ENCODE measurements at places on chromosomes 12 and 14.

GRCh38 chr14:36939265-36939664 is 233.1 kb downstream of the SLC25A21 start:
- no peaks in the 10 kb centered on the region for H3K36me3 ChIP-seq
- no peak overlapping the region for H3K27ac ChIP-seq
- DNase-seq: no peak

DNA sequence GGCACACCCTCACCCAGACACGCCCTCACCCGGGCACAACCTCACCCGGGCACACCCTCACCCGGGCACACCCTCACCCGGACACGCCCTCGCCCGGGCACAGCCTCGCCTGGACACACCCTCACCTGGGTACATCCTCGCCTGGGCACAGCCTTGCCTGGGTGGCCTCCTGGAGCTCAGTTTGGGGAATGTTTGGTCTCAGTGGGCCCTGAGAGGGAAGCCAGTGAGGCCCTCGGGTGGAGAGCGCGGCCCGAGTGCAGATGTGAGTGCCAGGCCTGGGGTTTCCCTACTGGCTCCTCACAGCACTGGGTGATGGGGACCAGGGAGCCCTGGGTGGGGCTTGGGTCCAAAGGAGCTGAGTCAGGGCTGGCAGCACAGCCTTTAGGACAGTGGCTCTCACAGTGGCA is 23.8 kb downstream of the GALNT9 start:
- DNase-seq: no peak
- H3K27me3 ChIP-seq: no peaks in the 10 kb centered on the region
- no peaks in the 10 kb centered on the region for H3K36me3 ChIP-seq
- H3K4me1 ChIP-seq: 0 out of 2 replicates have a peak, but pooled peaks cover 3% of the 10 kb centered on the region
- H3K27ac ChIP-seq: no peak overlapping the region

DNA sequence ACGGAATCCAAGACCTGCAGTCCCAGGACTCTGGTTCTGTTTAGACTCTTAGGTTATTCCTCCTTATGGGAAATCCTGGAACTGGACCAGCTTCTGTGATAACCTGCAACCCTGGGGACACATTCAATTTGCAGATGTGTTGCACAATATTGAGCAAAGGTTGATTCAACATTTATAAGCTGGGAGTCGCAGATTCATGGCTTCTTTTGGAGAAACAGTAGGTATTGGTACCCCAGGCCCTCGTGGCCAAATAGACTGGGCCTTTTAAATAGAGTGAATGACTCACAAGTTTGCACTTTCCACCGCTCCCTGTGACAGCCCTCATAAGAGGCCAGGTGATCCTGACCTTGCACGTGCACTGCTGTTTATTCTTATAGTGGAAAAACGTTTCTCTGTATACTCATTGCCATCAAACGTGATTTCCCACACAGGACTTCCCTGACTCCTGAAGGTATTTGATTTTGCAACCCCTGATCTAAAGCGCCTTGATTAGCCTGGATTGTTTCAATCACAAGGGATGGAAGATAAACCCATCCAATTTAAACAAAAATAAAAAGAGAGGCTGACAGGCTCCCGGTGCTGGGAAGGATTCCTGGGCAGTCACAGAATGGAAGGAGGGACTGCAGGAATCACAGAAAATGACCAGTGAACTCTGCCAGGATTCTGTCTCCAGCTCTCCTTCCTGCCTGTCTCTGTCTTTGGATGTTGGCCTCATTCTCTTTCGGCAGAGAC is 98.0 kb downstream of the VCPKMT start:
- no peaks in the 10 kb centered on the region for H3K36me3 ChIP-seq
- H3K4me3 ChIP-seq: no peak overlapping the region
- H3K27me3 ChIP-seq: no peaks in the 10 kb centered on the region
- no peak overlapping the region for H3K27ac ChIP-seq
- peaks cover 56% of the 10 kb centered on the region for H3K4me1 ChIP-seq
- no peak for DNase-seq

DNA sequence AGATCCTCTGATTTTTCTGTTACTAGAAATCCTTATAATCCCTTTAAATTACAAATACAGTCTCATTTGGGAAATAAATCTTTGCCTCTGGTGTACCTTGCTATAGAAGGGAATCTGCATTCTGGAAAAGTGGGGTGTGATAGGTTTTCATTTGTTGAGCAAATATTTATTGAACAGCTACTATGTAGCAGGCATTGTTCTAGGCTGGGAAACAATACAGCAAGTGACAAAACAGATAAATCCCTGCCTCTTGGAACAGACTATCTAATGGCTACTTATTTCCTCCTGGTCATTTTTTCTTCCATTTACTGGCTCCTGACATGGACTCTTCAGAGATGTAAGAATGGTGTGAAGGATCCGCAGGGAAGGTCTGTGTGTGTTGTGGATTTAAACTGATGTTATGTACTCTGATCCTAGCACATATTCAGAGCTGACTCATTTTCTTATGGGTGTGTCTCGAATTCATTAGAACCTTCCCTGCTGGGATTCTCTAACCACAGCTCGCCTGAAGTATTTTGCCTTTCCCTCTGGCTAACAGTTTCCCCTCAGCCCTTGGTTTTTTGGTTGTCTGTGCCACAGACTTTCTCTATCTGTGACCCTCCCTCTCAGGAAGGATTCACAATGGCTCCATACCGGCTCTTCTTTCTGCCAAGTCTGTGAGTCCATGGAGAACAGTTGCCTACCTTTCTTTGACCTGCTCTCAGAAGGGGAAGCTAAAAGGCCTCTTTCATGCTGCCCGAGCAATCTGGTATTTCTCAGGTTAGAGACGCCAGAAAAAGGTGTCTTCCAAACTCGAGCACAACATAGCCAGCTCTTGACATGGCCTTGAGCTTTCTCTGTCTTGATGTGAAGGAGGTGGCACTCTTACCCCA is 53.7 kb downstream of the TMTC2 start:
- H3K4me3 ChIP-seq: peak overlapping the region; percentile 12
- peaks cover 32% of the 10 kb centered on the region for H3K4me1 ChIP-seq
- peak overlapping the region; percentile 73 for H3K27ac ChIP-seq
- H3K27me3 ChIP-seq: no peaks in the 10 kb centered on the region
- H3K36me3 ChIP-seq: no peaks in the 10 kb centered on the region

DNA sequence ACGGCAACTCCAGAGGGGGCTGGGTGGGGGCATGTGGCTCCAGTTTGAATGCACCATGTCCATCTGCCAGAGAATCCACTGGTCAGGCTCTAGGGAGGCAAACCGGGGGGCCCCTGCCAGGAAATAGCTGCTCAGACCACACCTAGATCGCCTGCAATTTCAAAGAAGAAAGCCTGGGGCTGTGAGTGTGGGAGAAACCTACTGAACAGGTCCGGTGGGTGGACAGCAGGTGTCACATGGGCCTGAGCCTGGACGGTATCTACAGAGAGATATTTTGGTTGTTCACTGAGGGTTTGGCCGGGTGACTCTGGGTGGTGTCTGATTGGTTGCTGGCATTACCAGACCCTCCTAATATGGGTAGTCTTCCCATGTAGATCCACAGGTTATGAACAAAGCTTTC is 32.0 kb downstream of the DAO start:
- H3K4me3 ChIP-seq: no peak overlapping the region
- H3K36me3 ChIP-seq: no peaks in the 10 kb centered on the region
- H3K27ac ChIP-seq: no peak overlapping the region
- peaks cover 15% of the 10 kb centered on the region for H3K4me1 ChIP-seq
- H3K27me3 ChIP-seq: no peaks in the 10 kb centered on the region
- DNase-seq: no peak

DNA sequence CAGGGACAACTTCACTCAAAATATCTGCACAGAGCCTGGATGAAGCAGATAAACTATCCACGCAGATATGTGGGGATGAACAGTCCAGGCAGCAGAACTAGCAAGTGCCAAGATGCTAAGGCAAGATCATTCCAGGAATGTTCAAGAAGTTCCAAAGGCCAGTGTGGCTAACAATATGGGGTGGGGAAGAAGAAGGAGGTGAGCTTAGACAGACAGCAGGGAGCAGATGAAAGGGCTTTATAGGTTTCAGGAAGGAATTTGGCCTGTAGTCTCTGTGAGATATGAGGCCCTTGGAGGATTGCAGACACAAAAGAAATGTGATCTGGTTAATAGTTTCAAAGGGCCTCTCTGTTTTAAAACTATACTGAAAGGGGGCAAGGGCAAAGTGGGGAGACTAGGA is 63.5 kb upstream of the PPM1H start:
- no peaks in the 10 kb centered on the region for H3K36me3 ChIP-seq
- DNase-seq: no peak
- H3K4me3 ChIP-seq: no peak overlapping the region
- no peaks in the 10 kb centered on the region for H3K27me3 ChIP-seq
- H3K4me1 ChIP-seq: no peaks in the 10 kb centered on the region

GRCh38 chr14:100303925-100304324 is 2.3 kb downstream of the SLC25A29 start:
- H3K4me1 ChIP-seq: peaks cover 29% of the 10 kb centered on the region
- H3K27ac ChIP-seq: peak overlapping the region; percentile 75
- H3K27me3 ChIP-seq: no peaks in the 10 kb centered on the region
- no peak overlapping the region for H3K4me3 ChIP-seq

GRCh38 chr14:96191841-96192462 is 12.7 kb upstream of the BDKRB2 start:
- H3K27ac ChIP-seq: no peak overlapping the region
- no peaks in the 10 kb centered on the region for H3K36me3 ChIP-seq
- no peaks in the 10 kb centered on the region for H3K4me1 ChIP-seq
- H3K27me3 ChIP-seq: peaks cover 3% of the 10 kb centered on the region
- DNase-seq: no peak
- H3K4me3 ChIP-seq: no peak overlapping the region

DNA sequence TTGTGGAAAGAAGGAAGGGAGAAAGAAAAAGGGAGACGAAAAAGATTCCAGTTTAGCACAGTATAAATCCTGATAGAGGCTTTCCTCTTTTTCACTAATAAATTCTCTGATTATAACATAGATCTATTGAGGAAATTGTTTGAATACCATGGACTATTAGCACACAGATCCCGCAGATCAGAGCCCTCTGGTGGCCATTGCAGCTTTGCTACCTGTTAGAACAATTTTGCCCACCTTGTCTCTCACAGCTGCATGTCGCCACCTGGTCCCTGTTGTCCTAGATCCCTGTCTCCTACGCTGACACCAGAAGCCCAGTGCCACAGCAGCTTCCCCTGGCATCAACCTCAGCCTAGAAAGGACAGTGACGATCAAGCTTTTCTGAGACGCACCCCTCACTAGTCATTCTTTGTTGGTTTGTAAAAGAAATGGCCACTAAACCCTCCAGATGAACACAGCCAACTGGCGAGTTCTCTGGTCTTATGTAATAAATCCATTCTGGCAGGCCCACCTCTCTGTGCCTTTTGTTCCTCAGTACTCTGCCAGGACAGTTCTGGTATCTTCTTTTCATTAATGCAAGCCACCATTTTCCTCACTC is 9.9 kb downstream of the GPHB5 start:
- H3K27ac ChIP-seq: no peak overlapping the region
- no peaks in the 10 kb centered on the region for H3K36me3 ChIP-seq
- no peaks in the 10 kb centered on the region for H3K4me1 ChIP-seq
- H3K4me3 ChIP-seq: no peak overlapping the region

DNA sequence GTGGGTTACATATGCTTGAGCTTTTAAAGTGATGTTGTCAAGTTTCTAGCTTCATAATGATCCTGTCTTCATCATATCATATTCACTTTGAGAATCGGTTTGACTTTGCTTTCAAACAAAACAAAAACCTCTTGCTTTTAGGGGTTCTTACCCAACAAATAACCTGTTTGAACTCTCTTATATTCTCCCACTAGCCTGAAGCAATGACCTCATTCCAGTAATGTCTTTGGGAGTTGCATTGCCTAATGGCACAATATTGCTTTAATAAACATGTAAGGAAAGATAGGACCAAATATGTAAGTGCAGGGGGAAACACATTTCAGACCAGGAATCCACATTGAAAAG is 27.7 kb downstream of the WBP11 start:
- DNase-seq: no peak
- H3K36me3 ChIP-seq: no peaks in the 10 kb centered on the region
- peak overlapping the region; percentile 64 for H3K4me3 ChIP-seq
- H3K27ac ChIP-seq: no peak overlapping the region
- H3K4me1 ChIP-seq: peaks cover 21% of the 10 kb centered on the region

DNA sequence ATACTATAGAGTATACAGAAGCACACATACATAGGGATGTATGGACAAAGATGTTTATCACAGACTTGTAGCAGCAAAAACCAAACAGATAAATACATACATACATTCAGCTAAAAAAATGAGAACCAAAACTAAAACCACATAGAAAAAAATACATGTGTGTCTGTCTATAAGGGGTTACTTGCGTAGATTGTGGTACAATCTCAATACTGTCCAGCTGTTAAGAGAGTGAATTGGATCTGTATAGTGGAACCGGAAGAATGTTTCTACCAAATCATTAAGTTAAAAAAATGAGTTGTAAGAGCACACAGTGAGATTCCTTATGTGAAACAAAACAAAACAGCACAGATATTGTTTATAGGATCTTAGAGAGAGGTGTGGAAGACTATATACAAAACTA is 44.2 kb upstream of the DCD start:
- H3K4me1 ChIP-seq: no peaks in the 10 kb centered on the region
- H3K36me3 ChIP-seq: no peaks in the 10 kb centered on the region
- no peak for DNase-seq
- no peak overlapping the region for H3K27ac ChIP-seq

- DNase-seq: peak; percentile 13
- H3K27ac ChIP-seq: no peak overlapping the region
- H3K27me3 ChIP-seq: no peaks in the 10 kb centered on the region
- no peaks in the 10 kb centered on the region for H3K36me3 ChIP-seq
These were observed 6.9 kb downstream of the TBC1D15 start for GRCh38 chr12:71846322-71846940.

DNA sequence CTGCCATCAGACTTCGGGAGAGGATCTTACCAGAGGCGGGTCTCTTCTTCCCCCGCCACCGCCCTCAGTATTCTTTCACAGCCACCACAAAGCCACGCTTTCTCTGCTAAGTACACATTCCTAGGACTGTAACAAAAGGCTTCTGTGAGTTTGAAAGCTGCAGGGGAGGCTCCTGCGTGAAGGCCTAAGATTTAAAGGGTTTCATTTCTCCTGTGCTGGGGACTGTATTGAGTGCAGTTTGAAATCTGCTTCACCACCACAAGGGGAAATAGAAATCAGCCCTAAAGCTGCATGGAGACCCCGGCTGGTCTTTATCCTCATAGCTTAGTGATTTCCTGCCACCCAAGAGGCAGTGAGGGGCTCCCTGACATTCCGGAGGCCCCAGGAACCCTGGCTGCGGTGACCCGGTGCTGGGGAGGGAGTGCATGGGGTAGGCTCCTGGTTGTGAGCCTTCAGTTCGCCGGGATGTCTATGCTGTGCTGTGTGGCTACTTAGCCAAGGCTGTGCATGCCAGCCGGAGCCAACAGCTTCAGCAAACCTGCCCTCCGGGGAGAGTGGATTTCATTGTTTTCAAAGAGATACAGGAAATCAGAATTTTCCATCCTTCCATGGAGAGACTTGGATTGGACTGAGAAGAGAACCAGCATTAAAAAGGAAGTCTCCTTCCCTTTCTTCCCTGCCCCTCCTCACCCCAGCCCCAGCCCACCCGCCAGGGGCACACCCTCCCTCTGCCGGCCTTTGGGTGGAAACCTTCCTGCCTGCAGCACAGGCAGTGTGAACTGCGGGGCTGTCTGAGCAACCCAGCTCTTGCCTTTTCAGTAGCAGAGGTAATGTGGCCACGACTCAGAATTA is 163.3 kb downstream of the ETV6 start:
- H3K27me3 ChIP-seq: no peaks in the 10 kb centered on the region
- no peaks in the 10 kb centered on the region for H3K4me1 ChIP-seq
- H3K4me3 ChIP-seq: no peak overlapping the region
- no peak for DNase-seq
- H3K36me3 ChIP-seq: no peaks in the 10 kb centered on the region
- H3K27ac ChIP-seq: no peak overlapping the region

- H3K4me3 ChIP-seq: no peak overlapping the region
- H3K27ac ChIP-seq: no peak overlapping the region
- H3K27me3 ChIP-seq: no peaks in the 10 kb centered on the region
- no peaks in the 10 kb centered on the region for H3K36me3 ChIP-seq
- no peaks in the 10 kb centered on the region for H3K4me1 ChIP-seq
These were observed 88.3 kb downstream of the LRP6 start for GRCh38 chr12:12178559-12178958.

Measured in HCT116 (cell line).